WTC11 (cell line): ENCODE measurements at places on chromosomes 13 and 19.

DNA sequence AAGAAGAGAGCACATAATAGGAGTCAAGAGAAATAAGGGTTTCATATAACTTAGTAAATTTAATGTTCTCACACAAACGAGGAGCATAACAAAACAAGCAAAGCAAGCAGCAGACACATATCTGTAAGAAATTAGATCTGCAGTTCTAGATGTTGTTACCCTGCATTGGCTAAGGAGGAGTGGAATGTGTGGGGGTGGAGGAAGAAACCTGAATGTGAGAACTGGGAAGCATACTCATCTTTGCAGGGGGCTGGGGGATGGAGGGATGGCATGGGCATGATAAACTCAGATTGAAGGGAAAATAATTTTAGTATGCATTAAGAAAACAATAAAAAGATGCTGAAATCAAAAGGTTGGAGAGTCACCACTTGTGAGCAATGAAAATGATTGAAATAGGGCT, 255.0 kb downstream of the LIG4 start:
- H3K4me3 ChIP-seq, result no peak overlapping the region

DNA sequence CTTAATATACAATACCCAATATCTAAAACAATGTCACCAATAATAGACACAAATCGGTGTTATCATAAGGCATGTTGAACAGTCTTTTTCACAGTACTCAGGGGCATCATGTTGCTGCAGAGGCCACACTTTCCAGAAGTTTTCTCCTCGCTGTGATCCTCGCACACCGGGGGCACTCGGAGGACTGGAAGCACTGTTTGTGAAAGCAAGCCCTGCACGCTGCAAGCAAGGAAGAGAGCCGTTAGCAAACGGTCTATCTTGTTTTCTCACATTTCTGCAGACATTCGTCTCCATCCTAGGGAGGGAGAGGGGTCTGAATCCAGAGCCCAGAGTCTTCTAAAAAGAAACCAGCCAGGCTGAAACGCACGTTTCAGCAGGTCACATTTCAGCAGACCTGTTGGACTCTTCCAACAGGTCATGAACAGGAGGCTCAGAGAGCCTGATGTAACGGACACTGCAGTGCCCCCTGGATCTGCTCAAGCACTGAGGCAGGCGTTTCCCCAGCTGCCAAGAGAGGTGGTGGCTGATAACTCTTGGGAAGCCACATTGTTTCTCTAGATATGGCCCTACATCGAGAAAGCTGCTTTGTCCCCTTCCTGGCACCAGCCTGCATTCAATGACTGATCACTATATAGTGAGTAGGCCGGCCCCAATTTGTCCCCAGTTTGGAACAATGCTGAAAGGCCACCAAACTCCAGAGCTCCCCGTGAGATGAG, 43.6 kb downstream of the RUBCNL start:
- no peak for DNase-seq
- no peak overlapping the region for H3K27ac ChIP-seq
- H3K27me3 ChIP-seq, result no peaks in the 10 kb centered on the region
- H3K4me3 ChIP-seq, result no peak overlapping the region

- H3K4me1 ChIP-seq, result peaks cover 61% of the 10 kb centered on the region
- H3K27me3 ChIP-seq, result no peaks in the 10 kb centered on the region; the same call in 1 of the 2 replicates
- H3K36me3 ChIP-seq, result peaks cover 3% of the 10 kb centered on the region; the same call in 1 of the 2 replicates
These were observed 10.0 kb downstream of the ATP7B start for GRCh38 chr13:52001120-52001731.

GRCh38 chr13:41345914-41346589, 35.0 kb downstream of the NAA16 start:
- H3K27ac ChIP-seq, result peak overlapping the region; percentile 28
- DNase-seq, result no peak
- no peaks in the 10 kb centered on the region for H3K27me3 ChIP-seq
- H3K4me1 ChIP-seq, result peaks cover 20% of the 10 kb centered on the region
- peaks cover 35% of the 10 kb centered on the region for H3K36me3 ChIP-seq

- no peaks in the 10 kb centered on the region for H3K27me3 ChIP-seq
- H3K36me3 ChIP-seq, result no peaks in the 10 kb centered on the region
- no peaks in the 10 kb centered on the region for H3K4me1 ChIP-seq
These were observed 118.7 kb upstream of the TSC22D1 start for GRCh38 chr13:44694842-44695241.

DNA sequence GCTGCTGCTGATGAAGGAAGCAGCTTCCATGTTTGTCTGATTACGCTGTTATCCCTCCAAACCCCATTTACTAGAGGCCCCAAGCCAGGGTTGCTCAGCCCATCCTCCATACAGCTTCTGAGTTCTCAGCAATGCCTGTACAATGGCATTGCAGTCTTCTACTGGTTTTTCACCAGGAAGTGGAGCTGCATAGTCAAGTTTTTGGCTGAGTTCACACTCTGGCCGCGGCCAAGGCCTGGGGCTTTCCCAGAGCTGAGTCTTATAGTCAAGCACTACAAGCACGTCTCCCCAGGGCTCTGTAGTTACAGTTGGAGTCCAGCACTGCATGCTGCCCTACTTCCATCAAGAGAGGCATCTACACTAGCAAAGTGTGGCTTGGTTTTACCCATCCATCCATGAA, 182.5 kb downstream of the POU4F1 start:
- no peaks in the 10 kb centered on the region for H3K36me3 ChIP-seq
- DNase-seq, result no peak
- no peaks in the 10 kb centered on the region for H3K27me3 ChIP-seq
- H3K27ac ChIP-seq, result no peak overlapping the region
- H3K4me1 ChIP-seq, result no peaks in the 10 kb centered on the region; the same call in 1 of the 2 replicates

DNA sequence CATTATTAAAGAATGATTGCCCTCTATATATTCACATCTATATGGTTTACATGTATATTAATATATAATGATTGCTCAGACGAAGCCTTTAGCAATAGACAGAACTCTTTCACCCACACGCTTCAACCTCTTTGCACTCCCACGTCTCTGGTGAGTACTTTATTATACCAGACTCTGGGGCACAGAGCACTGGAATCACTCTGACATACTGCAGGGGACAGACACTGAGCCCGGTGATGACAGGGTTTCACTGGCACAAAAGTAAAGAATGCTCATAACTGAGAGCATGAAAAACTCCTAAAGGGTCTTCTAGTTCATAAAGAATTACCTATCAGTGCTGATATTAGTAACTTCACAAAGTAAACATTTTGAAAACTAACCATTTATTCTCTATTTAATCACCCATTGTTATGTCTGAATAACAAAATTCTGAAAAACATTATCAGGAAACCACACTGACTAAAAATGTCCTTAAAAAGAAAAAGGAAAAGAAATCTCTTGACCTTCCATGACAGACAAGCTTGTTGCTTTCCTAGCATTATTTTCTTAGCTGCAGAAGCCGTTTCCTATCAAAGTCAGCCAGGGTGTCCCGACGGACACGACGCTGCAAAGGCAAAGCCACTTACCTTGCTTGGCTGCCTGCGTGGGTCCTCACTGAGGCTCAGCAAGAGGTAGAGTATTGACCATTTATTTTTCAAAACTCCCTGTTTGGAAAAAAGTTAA, 29.1 kb downstream of the TUBGCP3 start:
- peaks cover 43% of the 10 kb centered on the region for H3K36me3 ChIP-seq
- H3K27ac ChIP-seq, result no peak overlapping the region
- H3K4me3 ChIP-seq, result no peak overlapping the region
- DNase-seq, result no peak
